Activated CD4-positive, alpha-beta T cell treated with anti-CD3 and anti-CD28 coated beads for 24 hours (primary cell): ENCODE measurements at places on chromosomes 16 and 17.

GRCh38 chr16:2532494-2533141 is 1.4 kb upstream of the CEMP1 start:
- no peak for DNase-seq

- no peak for DNase-seq
Observed at GRCh38 chr16:22054847-22055590, 37.3 kb upstream of the VWA3A start.

DNA sequence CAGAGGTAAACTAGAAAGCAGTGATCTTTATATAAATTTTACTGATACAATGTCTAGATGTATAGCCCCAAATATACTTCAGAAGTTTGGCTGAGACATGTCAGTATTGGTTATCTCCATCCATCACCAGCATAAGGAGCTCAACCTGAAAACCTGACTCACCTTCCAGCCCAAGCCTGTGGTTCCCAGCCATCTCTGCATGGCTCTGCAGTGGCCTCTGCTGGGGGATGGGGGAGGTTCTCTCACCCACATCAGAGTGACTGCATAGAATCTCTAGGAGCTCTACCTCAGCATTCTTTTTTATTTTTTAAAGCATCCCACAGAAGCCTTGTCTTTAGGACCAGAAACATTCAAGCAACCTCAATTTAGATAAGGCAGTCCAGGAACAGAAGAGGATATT is 27.3 kb downstream of the USP7 start:
- DNase-seq = peak; percentile 67

DNA sequence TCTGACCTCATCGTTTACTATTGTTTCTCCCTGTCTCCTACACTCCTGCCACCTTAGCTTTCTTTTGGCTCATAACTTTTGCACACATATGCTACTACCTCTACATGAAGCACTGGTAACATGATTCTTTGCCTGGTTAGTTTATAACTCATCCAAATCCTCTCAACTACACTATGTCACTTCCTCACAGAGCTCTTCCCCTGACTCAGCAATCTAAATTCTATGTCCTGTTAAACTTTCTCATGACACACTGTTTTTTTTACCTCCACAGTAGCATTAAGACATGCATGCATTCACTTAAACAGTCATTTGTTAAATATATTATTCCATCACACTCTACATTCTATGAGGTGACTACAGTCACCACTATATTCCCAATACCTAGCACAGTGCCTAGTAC is 19.7 kb downstream of the APPBP2 start:
- no peak for DNase-seq

DNA sequence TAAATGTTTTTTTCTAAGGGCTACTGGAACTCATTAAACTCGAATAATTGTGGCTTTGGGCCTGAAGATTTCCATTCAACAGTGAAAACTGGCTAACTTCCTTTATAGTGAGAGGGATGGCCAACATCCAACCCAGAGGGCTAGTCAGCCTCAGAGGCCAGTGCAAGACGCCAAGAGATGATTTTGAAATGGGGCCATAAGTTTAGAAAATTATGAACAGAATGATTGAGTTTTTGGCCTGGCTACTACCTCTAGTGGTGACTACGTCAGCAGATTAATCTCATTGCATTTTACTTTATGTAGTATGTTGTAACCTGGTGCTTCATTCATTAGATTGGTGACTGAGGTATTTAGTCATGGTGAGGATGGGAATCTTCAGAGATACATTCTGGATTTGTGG is 28.4 kb downstream of the HAPSTR1 start:
- no peak for DNase-seq

DNA sequence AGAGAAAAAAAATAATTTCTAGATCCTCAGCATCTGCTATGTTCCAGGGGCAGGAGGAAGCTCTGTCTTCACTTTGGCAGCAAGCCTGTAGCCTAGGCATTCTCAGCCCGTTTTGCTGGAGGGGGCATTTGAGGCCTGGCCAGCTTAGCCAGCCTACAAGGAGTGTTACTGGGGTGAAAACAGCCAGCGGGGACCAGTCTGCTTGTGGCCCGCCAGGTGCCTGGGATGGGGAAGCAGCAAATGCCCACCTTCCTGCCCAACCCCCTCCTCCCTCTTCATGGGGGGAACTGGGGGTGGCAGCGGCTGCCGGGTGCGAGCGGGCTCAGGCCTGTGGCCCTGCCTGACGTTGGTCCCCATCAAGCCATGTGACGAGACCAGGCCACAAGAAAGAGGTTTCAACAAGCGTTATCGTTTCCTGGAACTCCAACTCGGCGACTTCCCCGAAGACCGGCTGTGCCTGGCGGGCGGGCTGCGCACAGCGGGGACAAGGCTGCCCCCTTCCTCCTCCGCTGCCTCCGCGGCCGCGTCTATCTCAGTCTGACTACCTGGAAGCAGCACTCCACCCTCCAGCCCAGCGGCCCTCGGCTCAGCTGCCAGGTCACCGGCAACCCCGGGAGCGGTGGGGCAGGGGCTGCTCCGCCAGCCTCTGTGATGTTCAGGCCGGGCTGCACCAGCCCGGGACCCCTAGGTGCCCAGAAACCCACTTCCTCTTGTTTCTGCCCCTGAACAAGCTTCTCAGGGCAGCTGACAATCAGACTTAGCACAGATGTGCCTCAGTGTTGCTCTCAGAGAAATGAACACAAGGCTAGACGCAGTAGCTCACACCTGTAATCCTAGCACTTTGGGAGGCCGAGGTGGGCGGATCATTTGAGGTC is 22.9 kb downstream of the SOCS1 start:
- DNase-seq = peak; percentile 76

DNA sequence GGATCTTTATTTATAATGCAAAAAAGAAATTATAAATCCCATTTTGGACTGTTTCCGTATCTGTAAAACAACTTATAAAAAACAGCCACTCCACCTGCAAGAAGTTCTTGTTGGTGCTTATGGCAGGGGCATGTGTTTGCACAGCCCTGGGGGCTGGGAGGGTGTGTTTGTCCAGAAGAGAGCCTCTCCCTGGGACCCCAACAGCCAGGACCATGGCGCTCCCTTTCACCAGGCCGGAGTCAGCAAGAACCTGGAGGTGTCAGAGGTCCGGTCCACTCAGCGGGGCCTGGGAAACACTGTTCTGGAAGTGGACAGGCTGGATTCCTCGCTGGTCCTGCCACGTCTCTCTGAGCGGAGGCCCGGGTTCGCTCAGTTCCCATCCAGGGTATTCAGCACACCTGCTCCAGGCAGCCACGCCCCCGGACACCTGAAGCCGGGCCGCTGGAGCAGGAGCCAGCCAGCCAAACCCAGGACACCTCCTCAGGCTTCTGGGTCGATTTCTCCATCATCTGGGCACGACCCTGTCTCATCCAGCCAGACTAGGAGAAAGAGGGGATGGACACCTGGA is 18.9 kb upstream of the GINS2 start:
- no peak for DNase-seq

GRCh38 chr17:73043686-73044581 is 48.6 kb downstream of the SLC39A11 start:
- DNase-seq = no peak
